ENCODE measurements at places on chromosomes 7 and 10.

DNA sequence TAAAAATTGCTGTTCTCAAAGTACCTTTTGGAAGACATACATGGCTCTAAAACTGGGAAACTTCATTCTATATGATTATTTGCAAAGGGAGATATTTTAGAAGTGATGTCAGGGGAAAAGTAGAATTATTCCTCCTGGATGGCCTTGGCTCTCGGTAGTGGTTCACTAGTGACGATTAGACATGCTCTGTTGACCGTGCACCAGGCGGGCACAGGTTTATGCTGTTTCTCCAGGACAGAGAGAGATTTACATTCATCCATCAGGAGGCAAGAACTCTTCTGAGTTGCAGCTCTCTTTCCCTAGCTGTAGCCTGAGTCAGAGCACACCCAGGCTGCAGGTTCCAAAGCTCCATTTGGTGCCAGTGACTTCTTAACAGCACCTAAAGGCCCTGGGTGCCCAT lies 184.9 kb upstream of the WDR11 start:
- no peak for DNase-seq

DNA sequence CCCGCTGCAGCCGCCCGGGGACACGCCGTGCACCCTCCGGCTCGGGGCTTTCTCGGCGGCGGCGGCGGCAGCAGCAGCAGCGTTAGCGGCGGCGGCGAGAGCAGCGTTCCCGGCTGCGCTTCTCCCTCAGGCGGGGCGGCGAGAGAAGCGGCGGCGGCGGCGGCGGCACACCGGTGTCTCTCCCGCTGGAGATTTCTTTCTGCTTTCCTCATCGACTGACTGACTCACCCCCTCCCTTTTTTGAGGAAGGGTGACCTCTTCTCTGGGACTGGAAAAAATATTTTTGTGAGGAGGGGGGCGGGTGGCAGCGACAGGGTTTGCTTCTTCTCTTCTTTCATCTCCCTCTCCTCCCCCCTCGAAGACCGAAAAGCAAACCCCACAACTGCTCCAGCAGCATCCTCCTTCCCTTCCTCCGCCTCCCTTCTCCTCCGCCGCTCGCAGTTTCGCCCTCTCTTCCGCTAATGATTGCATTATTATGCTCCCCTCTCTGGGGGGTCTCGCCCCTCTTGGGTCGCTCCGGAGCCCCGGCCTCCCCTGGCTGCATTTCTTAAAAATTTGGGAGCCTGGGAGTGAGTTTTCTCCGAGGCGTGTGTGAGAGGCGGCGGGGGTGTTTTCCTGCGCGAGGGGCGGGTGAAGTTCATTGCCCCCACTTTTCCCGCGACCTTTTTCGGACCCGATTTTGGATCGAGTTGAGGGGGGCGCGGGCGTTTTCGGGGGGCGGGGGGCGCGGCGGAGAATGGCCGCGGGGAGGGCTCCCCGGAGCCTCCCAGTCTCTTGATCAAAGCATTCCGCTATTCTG lies 411 bp downstream of the AUTS2 start:
- DNase-seq: no peak

DNA sequence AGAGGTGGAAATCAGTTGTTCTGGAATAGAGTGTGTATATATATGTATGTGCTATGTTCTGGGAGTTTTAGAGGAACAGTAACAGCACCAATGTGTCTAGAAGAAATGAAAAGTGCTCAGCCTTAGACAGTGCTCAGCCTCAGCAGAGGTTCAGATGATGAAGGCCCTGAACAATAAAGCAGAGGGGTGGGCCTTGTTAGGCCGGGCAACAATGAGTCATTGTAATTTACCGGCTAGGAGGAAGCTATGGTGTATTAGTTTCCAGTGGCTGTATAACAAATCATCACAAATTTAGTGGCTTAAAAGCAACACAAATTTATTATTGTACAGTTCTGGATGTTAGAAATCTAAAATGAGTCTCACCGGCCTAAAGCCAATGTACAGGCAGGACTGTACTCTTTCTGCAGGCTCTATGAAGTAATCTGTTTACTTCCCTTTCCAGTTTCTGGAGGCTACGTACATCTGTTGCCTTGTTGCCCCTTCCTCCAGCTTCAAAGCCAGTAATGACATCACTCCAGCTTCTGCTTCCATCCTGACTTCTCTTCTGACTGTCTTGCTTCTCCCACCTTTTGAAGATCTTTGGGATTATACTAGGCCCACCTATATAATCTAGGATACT lies 84.6 kb downstream of the CH25H start:
- no peak for DNase-seq

DNA sequence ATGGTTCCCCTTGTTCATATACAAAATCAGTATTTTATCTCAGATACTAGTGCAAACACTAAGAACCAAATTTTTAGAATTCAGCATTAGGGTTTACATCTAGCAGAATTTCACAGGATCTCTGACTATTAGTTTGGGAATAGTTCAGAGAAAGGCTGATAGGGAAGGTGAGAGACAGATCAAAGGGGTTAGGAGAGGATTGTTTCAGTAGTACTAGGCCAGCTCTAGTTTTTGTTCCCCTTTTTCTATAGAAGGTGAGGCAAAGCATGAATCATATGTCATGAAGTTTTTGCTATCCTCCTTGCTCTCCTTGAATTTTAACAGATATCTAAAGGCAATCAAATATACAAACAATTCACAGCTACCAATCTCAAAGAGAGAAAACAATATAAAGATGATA lies 26.1 kb upstream of the CTNNA3 start:
- DNase-seq: no peak

- DNase-seq: no peak
These were observed 68.1 kb downstream of the TNS3 start for GRCh38 chr7:47513741-47514241.

DNA sequence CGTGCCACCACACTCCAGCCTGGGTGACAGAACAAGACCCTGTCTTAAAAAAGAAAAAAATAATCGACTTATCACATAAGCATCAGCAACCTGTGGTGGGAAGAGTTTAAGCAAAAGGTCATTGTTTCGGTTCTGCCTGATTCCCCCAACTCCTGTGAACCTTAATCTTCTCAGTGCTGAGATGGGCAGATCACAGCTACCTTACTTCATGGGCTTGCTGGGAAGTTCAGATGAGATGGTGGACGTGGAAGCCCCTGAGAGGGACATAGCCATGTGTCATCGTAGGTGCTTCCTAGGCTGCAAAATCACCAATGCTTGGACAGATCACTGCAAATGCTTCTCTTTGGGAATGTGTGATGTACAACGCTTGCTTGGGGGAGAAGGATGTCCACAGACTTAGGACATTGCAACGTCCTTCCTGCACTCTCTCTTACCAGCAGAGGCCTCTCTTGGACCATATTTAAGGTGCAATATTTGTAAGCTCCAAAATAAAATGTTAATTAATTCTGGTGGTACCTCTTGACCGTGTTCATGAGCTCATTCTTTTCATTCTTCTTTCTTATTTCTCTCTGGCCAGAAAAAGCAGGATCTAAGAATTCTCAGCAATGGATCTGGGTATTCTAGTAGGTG lies 8.6 kb downstream of the GJD4 start:
- DNase-seq: no peak

DNA sequence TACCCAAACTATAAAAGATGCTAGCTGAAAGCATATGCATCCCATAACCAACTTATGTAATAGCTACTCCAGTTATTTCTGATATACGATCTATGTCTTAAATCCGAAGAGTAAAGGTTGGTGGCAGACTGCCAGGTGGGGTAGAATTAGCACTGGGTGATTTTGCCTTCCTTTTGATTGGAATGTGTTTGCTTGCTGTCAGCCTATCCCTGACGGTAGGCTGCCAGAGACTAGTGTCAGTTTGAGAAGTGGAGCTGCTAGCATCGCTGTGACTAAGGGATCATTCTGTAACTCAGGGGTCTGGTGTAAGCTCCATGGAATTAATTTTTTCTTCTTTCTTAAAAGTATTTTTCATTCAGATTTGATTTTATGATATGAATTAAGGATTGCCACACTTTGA lies 9.5 kb upstream of the SEM1 start:
- no peak for DNase-seq

DNA sequence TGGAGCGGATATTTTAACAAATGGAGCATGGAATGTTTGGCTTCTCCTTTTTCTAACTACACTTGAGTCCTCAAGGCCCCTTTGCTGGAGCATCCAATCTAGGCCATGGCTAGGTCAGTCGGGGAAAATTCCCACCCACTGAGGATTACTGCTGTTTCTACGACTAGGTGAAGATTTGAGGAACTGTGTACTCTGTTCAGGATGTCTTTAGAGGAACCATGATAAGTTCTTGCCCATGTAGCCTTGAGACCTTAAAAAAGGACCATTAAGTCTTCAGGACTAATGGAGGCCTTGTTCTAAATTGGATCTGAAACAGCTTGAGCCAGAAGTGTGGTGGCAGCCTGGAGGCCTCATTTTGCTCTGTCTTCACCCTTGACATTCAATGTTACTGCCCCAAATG lies 6.2 kb downstream of the AGK start:
- no peak for DNase-seq

GRCh38 chr10:128570319-128570995 lies 444.2 kb upstream of the MKI67 start:
- no peak for DNase-seq

DNA sequence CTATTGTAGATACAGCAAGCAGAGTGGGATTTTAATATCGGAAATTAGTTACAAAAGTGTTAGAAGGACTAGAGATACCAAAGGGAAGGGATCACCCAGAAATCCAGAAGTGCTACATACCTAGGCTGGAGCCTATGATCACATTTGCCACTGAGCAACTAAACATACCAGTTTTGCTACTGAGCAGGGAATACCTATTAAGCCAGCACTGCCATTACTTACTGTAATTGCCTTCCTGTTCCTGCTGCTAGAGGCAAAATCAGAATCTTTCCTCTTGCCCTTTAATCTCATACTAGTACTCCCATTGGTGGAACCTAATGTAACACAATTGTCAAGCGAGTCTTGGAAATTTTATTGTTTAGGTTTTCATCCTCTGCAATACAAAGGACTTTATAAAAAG lies 121.7 kb downstream of the ATRNL1 start:
- no peak for DNase-seq

- no peak for DNase-seq
These were observed 38.2 kb upstream of the CFAP46 start for GRCh38 chr10:132980426-132981172.

GRCh38 chr7:86366946-86367345 lies 276.8 kb upstream of the GRM3 start:
- DNase-seq: no peak

GRCh38 chr7:66871076-66871475 lies 49.9 kb upstream of the TMEM248 start:
- no peak for DNase-seq

GRCh38 chr7:108045669-108046068 lies 42.7 kb upstream of the LAMB1 start:
- no peak for DNase-seq

GRCh38 chr7:121831351-121831750 lies 41.6 kb upstream of the PTPRZ1 start:
- no peak for DNase-seq

- no peak for DNase-seq
These were observed 23.4 kb upstream of the ABCB4 start for GRCh38 chr7:87498893-87499292.

DNA sequence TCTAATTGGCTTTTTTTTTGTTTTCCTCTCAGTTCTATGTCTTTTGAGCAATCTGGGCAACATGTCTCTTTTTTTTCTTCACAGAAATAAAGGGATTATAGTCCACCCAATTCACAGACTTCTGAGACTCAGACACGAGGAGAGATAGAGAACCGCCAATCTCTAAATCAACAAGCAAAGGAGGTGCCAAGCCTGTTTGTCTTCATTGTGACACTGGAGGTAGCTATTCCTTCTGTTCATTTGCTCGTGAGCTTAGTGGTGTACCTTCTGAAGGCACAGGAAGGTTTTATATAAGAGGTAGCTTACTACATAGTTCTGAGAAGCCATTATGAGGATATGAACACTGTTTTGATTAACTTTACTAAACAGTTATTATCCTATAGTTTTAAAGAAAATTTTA lies 6.1 kb downstream of the EPHB6 start:
- DNase-seq: no peak

DNA sequence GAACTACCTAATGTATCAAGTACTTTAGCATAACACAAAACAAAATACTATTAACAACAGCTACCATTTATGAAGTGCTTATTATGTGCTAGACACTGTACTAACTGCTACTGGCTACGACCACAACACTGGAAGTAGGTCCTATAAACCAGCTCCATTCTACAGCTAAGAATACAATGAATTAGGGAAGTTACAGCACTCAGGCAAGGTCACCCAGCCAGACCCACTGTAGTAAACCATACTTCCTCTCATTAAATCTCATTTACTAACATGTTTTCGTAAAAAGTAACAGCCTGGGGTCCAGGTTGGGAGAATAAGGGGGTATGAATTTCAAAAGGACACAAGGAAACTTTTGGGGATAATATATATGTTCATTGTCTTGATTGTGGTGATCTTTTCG lies 25.4 kb downstream of the NAPEPLD start:
- DNase-seq: no peak

DNA sequence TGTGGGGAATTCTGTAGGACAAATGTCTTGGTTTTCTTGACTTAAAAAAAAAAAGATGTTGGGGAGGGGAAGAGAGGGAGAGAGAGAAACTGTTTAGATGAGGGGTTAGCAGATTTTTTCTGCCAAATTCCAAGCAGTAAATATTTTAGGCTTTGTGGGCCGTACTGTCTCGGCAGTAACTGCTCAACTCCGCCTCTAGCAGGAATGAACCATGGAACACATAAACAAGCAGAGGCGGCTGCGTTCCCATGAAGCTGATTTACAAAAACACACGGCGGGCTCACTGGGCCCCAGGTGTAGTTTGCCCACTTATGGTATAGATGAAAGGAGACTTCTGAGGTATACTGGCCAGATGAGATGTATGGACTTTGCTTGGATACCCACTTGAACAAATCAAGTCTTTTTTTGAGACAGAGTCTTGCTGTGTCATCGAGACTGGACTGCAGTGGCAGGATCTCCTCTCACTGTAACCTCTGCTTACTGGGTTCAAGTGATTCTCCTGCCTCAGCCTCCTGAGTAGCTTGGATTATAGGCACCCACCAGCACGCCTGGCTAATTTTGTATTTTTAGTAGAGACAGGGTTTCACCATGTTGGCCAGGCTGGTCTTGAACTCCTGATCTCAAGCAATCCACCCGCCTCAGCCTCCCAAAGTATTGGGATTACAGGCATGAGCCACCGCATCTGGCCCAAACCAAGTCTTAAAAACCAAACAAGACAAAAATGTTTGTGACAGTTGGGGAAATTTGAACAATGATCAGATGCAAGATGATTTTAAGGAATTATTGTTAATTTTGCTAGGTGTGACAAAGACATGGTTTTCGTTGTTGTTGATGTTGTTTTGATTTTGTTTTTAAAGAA lies 9.7 kb upstream of the ADAMTS14 start:
- DNase-seq: no peak

- DNase-seq: no peak
These were observed 307.8 kb downstream of the PRPF18 start for GRCh38 chr10:13894412-13895093.

GRCh38 chr10:80542652-80543318 lies 5.1 kb downstream of the SH2D4B start:
- no peak for DNase-seq

GRCh38 chr7:133056370-133057238 lies 25.3 kb downstream of the CHCHD3 start:
- no peak for DNase-seq

Data from Panc1 (cell line).